Bronchial epithelial cell (primary cell): ENCODE measurements at places on chromosomes 1 and 21.
A peak's percentile ranks its signal among the peaks of the same experiment; 100 is the strongest.

GRCh38 chr1:182802006-182802803 lies 12.6 kb downstream of the NPL start:
- peak; percentile 92 for DNase-seq

DNA sequence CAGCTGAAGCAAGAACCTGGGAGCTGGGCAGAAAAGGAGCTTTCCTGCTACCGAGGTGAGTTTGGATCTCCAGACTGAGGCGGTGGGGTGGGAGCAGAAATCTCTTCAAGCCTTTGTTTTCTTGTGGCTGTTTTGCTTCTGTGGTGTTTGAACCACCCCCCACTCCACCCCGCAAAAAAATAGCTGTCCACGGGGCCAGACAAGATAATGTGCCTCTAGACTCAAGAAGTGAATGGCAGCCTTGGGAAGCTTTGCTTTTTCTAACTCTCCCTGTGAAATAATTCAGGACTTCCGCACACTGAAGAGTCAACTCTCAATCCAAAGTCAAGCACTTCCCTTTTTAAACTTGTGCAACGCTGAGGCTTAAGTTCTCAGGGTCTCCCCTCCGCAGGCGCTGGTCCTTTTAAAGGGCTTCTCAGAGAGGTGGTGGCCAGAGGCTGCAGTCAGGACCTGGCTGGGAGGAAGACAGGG lies 159.6 kb upstream of the COA6 start:
- DNase-seq: no peak

DNA sequence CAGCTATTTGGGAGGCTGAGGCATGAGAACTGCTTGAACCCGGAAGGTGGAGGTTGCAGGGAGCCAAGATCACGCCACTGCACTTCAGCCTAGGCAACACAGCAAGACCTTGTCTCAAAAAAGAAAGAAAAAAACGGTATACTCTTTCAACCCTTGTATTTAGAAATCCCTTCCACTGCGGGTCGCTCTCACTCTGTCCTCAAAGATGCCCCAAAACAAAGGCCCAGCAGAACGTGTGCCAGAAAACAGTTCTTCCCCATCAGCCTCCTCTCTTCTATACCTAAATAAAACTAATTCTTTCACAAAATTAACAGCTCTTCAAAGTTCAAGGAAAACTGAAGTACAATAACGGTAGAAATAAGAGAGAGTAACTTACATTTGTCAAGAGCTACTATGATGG lies 13.2 kb downstream of the SETD4 start:
- no peak for DNase-seq

- DNase-seq: peak; percentile 25
Measured at GRCh38 chr1:182340233-182341058, 51.1 kb downstream of the GLUL start.

DNA sequence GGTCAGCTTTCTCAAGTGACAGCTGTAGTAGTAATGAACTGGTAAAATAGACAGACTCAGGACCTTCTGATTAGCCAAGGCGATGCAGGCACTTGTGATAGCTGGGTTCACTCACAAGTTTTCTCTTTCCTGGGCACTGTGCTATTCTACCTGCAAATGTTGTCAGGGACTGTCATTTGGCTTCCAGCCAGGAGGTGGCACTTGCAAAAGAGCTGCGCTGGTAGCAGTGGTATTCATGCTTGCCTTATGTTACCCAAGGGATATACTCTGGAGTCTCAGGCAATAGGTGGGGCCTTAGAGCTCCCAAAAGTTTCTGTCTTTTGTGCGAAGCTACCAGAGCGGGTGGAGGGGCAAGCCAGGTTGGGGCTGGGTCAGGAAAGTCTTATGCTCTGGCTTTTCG lies 23.5 kb downstream of the IFI44 start:
- no peak for DNase-seq

DNA sequence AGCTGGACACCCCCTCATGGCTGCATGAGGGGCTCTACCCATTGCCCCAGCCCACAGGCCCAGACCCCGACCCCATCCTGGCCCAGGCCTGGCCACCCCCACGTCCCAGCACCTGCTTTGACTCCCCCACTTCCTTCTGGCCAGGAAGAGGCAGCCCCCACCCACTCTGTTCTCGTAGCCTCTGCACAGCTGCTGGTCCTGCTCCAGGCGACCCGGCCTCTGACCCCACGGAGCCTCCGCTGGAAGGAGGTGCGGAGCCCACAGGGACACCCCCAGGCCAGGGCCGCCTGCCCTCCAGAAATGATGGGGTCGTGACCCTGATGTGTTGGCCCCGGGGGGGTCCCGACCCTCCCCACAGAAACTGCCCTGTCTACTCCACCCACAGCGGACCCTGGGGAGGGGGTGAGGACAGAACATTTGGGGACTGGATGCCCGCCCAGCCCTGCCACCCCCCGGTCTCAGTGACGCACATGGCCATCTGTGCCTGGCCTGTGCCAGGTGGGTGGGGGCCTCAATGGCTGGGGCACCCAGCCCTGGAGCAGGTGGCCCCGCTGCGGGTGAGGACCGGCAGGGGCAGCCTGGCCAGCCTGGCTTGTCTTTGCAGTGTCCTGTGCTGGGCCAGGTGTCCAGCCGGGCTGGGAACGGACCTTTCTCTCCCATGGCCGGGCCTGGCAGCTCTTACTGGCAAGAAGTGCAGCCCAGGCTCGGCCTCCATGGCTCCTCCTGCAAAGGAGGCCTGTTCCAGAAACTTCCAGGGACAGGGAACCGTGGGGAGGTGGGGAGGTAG lies 78.6 kb downstream of the MORN1 start:
- no peak for DNase-seq

DNA sequence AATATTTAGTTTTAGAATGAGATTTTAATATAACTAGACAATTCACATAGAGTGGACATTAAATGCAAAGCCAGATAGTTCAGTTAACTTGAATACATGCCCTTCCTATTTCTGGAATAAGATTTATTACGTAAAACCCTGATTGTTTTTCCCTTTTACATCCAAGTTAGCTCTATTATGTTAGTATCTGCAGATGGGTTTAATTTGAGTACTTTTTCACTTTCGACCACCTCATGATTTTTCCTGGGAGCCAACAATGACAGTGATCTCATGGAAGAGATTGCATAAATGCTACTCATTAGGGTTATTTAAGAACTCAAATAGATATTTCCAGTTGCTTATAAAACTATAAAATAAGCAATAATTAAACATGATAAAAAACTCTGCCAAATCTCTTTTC lies 199.4 kb upstream of the PTGFR start:
- DNase-seq: no peak

- DNase-seq: no peak
Measured at GRCh38 chr1:118275472-118276115, 90.6 kb upstream of the SPAG17 start.

DNA sequence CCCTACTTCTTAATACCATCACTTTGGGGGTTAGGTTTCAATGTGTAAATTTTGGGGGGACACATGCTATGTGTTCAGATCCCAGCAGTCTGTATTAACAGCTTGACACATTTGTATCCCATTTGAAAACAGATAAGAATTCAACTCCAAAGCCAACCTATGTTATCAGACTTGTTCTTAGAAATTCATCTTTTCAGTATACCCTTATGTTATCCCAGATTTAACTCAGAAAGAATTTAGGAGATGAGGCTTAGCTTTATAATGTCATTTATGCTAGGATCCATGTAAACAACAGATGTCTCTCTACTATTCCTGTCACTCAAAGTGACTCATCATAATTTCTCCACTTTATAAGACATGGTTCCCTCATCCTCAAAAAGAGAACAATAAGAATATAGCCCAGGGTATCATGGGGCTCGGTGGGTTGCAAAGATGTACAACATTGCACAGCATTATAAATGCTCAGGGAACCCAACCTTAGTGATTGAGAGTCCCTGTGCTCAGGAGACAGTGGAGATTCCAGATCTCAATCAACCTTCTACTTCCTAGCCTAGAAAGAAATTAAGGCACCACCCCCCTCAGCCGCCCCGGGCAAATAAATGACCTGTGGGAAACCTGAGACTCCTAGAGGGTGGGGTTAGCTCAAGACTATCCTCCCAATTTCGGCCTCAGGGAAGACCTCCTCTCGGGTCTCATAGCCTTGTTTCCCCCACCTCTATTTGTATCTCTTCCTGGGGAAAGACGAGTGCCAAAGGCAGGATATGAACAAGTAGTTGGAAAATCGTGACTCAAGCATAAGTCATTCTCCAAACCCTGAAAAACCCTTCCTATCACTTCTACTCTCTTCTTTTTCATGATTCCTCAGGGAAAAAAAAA lies 265.1 kb upstream of the CAMK1G start:
- peak; percentile 87 for DNase-seq

DNA sequence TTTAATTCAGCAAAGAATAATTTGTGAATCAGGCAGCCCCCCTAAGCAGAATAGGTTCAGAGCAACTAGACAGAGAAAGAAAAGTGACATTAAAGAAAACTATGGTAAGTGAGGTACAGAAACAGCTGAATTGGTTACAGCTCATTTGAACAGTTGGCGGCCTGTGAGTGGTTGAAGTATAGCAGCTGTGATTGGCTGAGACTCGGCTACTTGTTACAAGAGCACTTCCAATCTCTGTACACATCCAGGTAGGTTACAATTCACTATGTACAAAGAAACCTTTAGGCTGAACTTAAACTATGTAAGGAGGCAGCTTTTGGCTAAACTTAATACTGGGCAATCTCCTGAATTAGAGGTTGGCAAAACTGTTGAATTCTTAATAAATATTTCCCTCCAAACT lies 171.1 kb upstream of the LHX8 start:
- no peak for DNase-seq

- no peak for DNase-seq
Measured at GRCh38 chr1:92218559-92218958, 844 bp downstream of the C1orf146 start.

DNA sequence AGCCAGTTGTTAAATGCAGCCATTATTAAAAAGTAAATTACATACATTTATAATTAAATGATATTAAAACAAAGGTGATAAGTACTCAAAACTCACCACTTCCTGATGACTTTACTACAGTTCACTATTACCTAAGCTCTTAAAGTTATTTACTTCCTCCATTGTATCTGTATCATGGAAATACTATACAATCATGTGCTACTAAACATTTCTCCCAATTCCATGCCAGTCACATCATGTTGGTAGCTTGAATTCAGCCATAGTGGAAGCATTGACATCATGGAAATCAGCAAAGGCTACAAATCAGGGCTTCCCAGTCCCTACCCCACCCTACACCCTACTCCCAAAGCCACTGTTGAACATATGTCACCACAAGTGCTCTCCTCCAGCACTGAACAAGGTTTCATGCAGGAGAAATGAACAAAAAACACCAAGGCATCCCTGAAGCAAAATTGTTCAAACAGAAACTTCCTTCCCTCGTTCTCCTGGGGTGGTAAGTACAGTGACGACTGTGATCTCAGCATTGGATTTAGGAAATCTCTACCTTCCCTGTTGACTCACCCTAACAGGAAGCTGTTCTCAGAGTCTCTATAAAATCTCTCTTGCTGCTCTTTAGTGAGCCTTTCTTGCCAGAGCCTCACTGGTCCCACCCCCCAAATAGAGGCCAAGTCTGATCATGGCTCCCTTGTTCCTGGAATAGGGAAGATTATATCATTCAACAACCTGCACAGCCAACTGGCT lies 12.7 kb downstream of the VSIG8 start:
- peak; percentile 89 for DNase-seq

DNA sequence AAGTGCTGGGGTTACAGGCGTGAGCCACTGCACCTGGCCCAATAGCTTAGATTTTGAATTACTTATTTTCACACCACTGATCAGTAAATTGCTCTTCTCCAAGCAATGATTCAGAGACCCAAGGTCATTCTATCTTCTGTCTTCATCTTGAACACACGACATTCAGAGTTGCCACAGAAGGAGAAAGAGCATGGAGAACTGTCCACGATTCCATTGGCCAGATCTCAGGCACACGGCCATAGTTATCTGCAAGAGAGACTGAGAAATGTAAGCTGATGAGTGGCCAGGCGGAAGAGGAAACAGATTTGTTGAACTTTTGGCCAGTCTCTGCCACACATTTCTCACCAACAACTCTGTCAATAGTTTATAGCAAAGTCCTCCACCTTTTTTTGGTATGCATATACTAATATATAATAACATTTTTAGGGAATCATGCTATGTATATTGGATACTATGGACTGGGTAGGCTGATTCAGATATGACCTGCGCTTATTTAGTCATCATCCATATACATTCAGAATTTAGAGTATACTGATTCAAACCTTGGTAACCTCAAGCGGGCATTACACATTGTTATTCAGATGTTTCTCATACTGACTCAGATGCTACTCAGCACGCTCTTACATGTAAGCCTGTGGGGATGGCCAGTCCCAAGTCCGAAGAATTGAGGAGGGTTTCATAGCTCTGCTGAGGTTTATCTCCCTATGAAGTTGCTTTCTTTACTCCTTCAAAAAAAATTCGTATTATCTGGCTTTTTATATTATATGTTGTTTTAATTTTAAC lies 25.5 kb upstream of the CAP1 start:
- DNase-seq: peak; percentile 100

- DNase-seq: no peak
Measured at GRCh38 chr1:150146849-150147542, 2.7 kb upstream of the PLEKHO1 start.

- DNase-seq: no peak
Measured at GRCh38 chr1:23625459-23625858, 66.1 kb upstream of the RPL11 start.

DNA sequence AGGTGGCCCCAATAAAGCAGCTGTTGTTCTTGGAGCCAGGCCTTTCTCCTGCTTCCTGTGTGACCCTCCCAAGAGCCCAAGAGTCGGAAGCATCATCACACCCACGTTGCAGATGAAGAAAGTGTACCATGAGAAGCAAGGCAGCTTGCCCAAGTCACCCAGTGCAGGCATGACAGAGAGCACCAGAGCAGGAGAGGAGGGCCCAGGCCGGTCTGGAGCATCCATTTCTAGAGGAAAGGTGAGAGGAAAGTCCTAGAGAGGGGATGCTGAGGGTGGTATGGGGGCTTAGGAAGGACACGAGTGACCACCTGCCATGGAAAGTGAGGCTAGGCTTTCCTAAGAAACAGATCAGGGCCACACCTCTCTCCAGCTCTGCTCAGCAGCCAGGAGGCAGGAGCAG lies 47.0 kb downstream of the C1orf198 start:
- no peak for DNase-seq

GRCh38 chr1:154867064-154867825 lies 2.8 kb downstream of the KCNN3 start:
- DNase-seq: peak; percentile 73

- DNase-seq: peak; percentile 94
Measured at GRCh38 chr1:212484701-212485570, 52.2 kb downstream of the NENF start.

GRCh38 chr1:233935297-233935868 lies 30.9 kb downstream of the SLC35F3 start:
- no peak for DNase-seq

- peak; percentile 62 for DNase-seq
Measured at GRCh38 chr21:34693192-34693810, 24.5 kb downstream of the CLIC6 start.
